ENCODE measurements at places on chromosomes 2 and 18.

GRCh38 chr2:38727661-38728060, 23.5 kb downstream of the SRSF7 start:
- DNase-seq, result no peak

- DNase-seq, result no peak
Observed at GRCh38 chr2:75896779-75897366, 186.2 kb upstream of the GCFC2 start.

DNA sequence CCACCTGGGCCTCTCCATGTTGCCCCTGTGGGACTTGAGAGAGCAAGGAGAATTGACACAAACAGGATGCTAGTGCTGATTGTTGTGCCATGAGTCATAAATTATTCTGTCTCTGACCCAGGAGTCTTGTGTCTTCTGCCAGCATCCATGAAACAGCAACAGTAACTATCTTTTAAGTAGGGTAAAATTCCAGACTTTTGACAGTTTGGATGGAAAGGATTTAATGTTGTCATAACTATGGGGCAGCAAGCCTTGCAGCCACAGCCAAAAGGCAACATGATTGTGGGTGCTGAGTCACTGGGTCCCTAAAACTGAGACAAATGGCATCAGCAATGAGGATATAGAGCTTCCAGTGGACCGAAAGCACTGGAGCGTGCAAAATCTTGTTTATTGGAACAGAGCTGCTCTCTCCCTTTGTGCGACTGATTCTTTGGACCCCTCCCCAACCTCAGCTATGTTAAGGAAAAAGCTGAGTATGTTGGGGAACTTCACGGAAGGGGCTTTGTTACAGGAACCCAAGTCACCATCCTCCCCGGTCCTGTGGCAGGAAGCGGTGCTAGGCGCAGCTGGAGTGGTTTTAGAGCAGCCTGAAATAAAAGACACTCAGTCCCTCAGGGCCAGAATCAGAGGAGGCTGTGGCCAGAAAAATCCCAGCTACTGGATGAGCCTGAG, 9.6 kb upstream of the ITPRIPL1 start:
- peak; percentile 69 for DNase-seq

DNA sequence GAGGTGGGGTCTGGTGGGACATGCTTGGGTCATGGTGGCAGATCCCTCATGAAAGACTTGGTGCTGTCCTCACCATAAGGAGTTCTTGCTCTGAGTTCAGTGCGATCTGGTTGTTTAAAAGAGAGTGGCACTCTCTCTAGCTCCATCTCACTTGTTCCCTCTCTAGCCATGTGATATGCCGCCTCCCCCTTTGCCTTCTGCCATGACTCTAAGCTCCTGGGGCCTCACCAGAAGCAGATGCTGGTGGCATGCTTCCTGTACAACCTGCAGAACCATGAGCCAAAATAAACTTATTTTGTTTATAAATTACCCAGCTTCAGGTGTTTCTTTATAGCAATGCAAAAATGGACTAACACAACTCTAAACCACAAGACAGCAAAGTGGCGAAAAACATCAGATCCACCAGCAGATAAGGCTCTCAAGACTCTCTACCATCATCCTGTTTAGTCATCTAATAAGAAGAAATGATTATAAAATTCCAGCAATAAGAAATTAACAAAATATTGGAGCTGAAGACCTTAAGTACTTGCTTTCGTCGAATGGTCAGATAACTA, 75.5 kb downstream of the OLA1 start:
- DNase-seq, result no peak

DNA sequence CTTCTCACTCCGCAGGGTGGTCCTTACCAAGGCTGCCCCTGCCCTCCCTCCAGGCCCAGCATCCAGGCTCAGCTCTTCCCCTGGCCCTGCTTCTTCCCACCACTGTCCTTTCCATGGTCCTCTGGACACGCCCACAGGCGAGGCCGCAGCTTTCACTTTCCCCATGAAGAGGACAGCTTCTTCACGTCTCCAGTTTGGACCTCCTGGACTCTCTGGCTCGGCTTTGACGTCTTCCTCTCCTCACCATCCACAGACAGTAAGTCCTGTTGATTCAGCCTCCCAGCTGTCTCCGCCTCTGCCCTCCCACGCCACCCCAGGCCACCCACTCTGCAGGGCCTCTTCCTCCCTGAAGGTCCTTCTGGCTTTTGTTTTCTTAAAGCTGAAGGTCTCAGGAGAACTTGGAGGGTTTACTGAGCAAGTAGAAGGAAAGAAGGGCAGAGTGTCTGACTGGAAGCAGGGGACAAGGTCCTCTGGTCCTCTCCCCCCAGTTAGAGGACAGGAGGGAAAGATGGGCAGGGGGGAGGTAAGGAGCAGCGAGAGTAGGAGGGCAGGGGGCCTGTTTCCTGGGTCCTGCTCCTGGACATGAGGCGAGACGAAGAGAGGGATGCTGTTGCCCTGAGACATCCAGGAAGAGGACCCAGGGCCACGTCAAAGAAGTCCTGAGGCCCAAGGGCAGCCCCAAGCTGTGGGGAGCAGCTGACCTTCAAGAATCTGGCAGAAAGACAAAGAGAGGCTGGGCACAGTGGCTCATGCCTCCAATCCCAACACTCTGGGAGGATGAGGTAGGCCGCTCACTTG, 24.7 kb upstream of the NMUR1 start:
- DNase-seq, result peak; percentile 11

- DNase-seq, result no peak
Observed at GRCh38 chr18:48949606-48950535, 894 bp downstream of the SMAD7 start.

DNA sequence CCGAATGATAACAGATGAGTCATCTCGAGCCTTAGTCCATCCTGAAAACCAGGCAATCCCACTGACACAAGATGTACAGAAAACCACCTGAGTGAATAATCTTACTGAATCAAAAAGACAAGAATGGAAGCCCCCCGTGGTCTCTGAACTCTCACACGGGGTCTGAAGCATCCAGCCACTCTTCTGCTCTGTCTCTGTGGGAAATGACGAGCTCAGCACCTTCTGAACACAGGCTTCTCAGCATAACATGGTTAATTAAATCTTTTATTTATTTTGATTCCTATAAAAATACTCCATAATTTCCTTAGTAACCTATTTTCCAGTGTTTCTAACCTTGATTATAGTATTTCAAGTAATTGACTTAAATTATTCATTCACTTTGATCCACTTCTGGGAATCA, 203.7 kb downstream of the TMEM163 start:
- DNase-seq, result no peak

DNA sequence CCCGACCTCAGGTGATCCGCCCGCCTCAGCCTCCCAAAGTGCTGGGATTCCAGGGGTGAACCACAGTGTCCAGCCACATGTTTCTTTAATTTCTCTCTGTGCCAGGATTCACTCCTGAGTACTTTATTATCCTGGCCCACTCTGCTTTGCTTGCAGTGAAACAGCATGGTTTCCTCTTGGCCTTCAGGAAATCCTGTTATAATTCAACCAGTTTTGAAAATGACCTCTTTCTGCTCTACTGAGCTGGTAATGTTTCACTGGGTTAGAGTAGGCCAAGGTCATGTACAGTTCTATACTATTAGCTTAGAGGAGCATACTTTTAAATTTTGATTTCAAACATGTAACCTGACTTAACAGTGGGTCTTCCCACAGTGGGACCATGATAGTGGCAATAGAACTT, 90.6 kb upstream of the PELI1 start:
- no peak for DNase-seq

Measured in fibroblast of skin of abdomen (primary cell).